ENCODE measurements at places on chromosomes 6 and 20.

GRCh38 chr6:58113960-58114359, 796.5 kb downstream of the PRIM2 start:
- DNase-seq, result no peak

- no peak for DNase-seq
Observed at GRCh38 chr6:157531169-157531985, 150.4 kb downstream of the ZDHHC14 start.

- no peak for DNase-seq
Observed at GRCh38 chr6:12504325-12504966, 212.1 kb upstream of the PHACTR1 start.

DNA sequence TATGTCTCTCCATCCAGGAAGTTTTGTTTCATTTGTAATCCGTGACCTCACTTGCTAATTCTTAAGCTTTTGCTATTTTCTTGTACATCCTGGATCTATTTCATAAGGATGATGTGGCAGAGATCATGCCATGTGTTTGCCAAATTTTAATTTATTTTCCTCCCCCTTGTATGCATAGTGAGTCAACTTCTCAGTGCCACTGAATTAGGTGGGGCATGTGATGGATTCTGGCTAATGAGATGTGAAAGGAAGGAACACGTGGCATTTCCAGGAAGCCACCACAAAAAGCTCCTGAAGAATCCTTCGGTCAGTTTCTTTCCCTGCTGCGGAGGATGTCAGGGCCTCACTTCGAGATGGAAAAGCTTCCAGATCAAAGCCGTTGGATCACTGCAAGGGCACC, 86.2 kb upstream of the PRL start:
- no peak for DNase-seq

- DNase-seq, result no peak
Observed at GRCh38 chr20:25686081-25687067, 10.3 kb downstream of the ZNF337 start.

- DNase-seq, result no peak
Observed at GRCh38 chr6:3350252-3350796, 91.6 kb downstream of the PSMG4 start.

DNA sequence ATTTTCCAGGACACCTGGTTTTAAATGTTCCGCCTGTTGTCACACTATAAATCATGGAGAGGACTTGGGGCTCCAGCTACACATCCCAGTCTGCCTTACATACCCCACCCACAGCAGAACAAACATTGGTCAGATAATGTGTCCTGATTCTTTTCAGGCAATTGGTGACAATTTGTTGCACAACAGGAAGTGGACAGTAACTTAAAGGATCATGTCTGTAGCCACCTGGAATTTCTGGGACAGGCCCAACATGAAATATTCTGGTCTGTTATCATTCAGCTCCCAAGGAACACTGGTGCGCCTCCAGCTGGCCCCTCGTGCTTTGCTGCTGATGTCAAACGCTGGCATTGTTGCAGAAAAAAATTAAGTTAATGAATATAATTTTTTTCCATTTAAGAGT, 117.2 kb downstream of the SOBP start:
- DNase-seq, result no peak

- DNase-seq, result no peak
Observed at GRCh38 chr6:87104667-87105066, 9.8 kb upstream of the CGA start.

DNA sequence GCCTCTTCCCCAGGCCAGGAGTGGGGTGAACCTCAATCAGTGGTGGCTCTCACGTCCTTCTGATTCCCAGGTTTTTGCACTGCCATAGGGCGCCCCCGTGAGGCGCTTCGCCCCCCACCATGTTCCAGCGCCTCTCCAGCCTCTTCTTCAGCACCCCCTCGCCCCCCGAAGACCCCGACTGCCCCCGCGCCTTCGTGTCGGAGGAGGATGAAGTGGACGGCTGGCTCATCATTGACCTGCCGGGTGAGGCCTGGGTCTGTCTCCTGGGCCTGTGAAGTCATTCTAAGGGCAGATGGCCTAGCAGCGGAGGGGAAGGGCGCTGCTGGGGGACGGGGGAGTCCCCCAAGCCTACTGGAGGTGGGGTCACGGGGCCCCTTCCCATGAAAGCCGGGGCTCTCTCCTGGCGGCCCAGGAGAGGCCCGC, 4.5 kb downstream of the TP53INP2 start:
- no peak for DNase-seq
